Activated T-cell treated with anti-CD3 and anti-CD28 coated beads, Interleukin-2, amount 50 U/mL, for 1 hour (primary cell): ENCODE measurements at places on chromosomes 4 and X.

GRCh38 chr4:48970471-48970921 is 15.6 kb upstream of the CWH43 start:
- DNase-seq: no peak

DNA sequence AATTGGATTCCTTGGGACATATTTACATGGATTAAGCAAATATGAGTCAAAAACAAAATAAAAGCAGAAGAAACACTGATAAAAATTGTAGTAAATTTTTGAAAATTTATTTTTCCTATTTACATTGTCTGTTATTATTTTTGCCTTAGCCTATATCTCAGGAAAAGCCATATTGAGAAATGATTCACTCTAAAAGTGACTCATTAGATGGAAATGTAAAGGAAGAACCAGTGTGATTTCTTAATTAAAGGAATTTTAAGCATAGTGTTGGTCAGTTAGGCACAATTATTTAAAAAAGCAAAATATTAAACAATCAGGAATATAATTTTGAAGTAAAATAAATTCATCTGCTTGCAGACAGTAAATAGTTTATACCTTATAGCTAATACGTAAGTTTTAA is 167.4 kb upstream of the NAP1L5 start:
- no peak for DNase-seq

GRCh38 chr4:83646538-83647239 is 110.8 kb downstream of the GPAT3 start:
- DNase-seq: no peak

- no peak for DNase-seq
Observed at GRCh38 chrX:15989716-15990115, 133.6 kb upstream of the GRPR start.

- DNase-seq: no peak
Observed at GRCh38 chr4:143017210-143017609, 167.5 kb upstream of the USP38 start.

DNA sequence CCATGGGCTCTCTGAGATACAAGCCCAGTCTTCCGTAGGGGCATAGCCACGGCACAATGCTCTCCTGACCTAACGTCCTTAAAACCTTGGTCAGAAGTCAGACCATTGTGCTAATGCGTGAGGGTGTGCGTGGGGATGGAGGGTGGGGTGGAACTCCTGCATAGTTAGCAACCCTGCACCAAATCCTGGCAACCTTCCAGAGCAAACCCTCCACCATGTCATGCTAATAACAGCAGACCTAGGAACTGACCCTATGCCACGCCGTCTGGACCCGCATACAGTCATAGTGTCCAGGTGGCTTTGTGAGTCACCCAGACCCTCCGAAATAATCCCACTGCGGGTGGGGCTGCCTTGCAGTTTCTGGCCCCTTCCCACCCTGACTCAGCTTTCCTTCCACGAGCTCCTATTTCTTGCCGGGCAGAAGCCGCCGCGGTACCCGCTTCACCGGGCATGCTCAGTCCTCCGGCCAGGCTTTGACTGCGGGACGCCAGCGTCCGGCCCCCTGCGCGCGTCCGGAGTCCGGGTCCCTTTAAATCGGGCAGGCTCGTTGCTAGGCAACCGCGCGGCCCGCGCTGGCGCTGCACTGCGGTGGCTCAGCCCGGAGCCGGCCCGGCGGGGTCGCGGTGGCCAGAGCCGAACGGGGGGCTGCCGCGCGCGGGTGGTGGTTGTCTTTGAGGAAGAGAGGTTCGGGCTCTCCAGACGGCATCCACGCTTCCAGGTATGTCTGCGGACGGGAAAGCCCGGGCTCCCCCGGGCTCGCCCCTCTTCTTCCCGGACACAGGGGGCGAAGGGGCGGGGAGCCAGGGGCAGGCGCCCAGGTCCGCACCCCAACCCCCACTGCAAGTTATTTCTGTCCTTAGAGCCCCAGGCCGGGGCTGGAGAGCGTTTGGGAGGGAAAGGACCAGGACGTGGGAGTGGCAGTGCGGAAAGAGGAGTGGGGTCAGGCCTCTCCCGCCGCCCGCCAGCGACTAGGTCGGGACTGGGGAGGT is at the start of gene CCDC160:
Gene CCDC160, plus strand, starts transcription at position 557 of the 989 bp plus-strand sequence. CDS start 7,619 bp downstream, outside the sequence.
- DNase-seq: no peak

DNA sequence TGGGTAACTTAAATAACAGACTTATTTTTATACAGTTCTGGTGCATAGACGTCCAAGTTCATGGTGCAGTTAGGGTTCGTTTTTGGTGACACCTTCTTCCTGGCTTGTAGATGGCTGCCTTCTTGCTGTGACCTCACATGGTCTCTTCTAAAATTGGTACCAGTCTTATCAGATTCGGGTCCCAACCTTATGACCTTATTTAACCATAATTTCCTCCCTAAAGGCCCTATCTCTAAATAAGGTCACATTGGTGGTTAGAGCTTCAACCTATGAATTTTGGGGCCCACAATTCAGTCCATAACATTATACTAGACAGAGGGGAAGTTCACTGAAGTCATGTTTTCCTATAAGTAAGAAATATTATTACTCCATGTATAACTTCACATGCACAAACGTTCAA is 128.0 kb downstream of the CFAP299 start:
- no peak for DNase-seq

DNA sequence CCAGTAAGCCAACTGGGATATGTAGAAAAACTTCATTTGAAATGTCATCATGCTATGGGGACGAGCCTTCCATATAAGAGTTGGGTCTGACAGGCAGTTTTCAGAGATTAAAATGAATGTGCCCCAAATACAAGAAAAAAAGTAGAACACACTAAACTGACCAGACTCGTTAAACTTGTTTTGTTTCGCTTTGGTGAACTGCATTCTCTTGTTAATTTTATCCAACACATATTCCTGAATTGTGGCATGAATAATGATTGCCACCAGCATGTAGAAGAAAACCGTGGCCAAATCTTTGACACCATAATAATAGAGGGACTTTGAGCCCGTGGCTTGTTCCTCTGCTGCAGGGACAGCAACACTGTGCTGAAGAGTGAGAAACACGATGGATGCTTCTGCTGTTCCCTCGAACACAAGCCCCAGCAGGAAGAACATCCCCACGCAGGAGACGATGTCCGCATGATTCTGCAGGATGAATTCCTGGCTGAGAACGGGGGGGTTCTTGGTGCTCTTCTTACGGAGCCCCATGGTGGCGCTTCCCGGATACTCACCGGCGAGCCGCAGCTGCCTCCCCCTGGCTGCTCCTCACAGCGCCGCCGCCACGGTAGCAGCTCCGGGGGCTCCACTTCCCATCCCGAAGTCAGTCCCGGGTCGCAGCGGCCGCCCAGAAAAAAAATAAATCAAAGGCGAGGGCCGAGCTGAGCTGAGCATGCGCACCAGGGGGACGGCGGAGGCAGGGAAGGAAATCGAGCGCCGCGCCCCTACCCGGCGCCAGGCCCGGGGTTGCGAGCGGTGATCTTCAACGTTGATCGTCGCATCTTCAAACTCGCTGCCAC is at the start of gene TRAM1L1:
Gene TRAM1L1, minus strand, starts transcription at position 711 of the 836 bp plus-strand sequence. Its CDS starts 183 bp downstream, at position 528.
- no peak for DNase-seq

DNA sequence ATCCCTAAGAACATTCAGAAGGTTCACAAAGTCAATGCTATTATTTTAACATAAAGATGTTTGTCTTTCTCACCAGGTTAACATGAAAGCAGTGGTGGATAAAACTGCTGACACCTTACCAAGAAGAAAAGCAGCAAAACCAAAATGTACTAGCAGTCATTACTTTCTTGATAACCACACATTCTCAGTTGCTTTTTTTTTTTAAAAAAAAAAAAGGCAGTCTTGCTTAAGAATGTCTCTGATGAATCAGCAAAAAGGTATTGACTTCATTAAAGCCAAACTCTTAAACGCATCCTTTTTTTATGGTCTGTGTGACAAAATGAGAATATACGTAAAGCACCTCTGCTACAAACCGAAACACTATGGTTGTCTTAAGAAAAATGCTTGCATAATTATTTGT is 31.9 kb downstream of the CDKL2 start:
- DNase-seq: no peak

GRCh38 chr4:6126971-6127745 is 73.2 kb downstream of the JAKMIP1 start:
- no peak for DNase-seq

DNA sequence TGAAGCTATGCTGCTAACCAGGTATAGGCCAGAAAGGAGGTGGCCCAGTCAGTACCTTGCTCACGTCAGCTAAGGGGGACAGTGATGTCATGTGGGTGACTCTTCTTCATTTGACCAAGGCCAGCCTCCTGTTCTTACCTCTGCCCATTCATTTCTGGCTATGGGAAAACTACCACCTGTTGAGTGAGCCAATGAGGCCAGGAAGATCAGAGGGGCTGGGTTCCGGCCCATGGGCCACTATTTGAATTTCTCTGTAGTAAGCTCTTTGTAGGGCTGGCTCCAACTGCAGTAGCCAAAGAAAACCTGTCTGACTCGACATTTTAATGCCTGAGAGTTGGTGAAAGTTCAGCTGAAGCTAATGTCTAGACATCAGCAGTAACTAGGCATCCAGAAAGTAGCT is 102.6 kb downstream of the AKAP4 start:
- DNase-seq: no peak

DNA sequence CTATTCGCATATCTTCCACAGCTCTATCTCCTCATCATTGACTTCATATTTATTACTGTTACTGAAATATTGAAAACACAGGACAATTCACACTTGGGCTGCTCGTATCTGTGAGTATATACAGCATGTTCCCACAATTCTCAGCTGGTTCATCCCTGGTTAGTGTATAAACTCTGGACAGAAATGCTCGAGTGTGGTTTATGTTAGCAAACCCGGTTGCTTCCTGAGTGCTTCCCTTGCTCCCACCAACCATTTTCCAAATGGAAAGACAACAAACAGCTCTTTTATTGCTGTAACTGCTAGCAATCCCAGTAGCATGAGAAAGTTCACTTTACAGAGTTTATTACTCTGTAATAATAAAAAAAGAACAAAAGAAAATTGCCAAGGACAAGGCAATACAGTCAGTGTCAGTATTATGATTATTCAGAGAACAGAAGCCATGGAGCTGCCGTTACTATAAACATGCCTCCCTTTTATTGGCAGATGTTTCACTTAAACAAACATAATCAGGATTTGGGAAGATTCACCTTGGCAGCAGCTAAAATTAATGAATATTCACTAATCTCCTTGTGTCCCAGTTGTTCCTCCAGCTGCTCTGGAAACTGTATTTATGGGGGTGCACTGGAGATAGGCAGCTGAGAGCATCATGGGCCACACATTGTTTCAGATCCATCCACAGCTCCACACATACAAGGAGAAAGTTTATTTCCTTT is 134.1 kb upstream of the GUCY1A1 start:
- DNase-seq: no peak
